ENCODE measurements at places on chromosomes 1 and 21.

GRCh38 chr1:209993061-209993830 is 55.2 kb downstream of the SYT14 start:
- DNase-seq, result no peak

DNA sequence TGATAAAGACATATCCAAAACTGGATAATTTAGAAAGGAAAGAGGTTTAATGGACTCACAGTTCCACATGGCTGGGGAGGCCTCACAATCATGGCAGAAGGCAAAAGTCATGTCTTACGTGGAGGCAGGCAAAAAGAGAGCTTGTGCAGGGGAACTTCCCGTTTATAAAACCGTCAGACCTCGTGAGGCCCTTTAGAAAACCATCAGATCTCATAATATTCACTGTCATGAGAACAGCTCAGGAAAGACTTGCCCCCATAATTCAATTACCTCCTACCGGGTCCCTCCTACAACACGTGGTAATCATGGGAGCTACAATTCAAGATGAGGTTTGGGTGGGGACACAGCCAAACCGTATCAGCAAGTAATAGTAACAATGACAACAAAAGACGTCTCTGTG is 88.2 kb upstream of the SLC25A33 start:
- no peak for DNase-seq

DNA sequence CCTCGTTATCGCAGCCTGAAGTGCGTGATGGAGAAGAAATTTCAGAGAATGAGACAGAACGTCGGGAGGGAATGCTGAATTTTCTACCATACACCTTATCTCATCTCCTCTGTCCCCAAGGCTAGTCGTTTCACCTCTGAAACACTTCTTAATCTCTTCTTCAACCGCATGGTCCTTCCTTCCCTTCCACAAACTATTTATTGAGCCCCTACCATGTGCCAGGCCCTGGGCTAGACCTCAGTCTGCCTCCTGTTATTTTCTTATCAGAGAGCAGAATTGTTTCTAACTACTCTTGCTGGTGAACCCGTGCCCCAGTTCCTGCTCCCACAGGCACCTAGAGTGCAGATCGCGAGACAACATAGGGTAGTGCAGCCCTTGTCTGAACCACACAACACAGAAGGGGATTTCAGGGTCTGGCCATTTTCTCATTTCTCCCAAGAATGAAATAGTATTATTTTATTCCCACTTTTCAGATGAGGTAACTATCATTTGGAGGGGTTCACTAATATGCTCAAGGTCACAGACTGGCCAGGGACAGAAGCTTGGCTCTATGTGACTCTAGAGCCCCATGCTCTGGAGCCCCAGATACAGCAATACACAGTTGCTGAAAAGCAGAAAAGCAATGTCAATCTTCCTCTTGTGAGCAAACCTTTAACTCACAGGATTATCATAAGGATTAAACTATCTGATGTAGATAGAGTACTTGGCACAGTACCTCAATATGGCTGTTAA is 598 bp upstream of the ADIPOR1 start:
- DNase-seq, result no peak

GRCh38 chr1:28682840-28683239 is 14.3 kb downstream of the GMEB1 start:
- no peak for DNase-seq

DNA sequence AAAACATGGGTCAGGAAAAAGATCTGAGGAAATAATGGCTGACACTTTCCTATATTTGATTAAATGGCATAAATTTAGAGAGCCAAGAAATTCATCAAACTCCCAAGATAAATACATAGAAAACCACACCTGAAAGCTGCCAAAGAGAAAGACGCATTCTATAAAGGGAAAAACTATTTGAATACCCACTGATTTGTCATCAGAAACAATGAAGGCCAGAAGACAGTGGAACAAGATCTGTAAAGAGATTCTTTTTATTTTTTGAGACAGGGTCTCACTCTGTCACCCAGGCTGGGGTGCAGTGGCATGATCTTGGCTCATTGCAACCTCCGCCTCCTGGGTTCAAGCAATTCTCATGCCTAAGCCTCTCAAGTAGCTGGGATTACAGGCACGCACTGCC is 17.4 kb downstream of the SDE2 start:
- DNase-seq, result no peak

GRCh38 chr1:33143176-33143575 is 38.7 kb downstream of the TRIM62 start:
- no peak for DNase-seq

- no peak for DNase-seq
Measured at GRCh38 chr1:1875932-1876331, 15.0 kb downstream of the GNB1 start.

DNA sequence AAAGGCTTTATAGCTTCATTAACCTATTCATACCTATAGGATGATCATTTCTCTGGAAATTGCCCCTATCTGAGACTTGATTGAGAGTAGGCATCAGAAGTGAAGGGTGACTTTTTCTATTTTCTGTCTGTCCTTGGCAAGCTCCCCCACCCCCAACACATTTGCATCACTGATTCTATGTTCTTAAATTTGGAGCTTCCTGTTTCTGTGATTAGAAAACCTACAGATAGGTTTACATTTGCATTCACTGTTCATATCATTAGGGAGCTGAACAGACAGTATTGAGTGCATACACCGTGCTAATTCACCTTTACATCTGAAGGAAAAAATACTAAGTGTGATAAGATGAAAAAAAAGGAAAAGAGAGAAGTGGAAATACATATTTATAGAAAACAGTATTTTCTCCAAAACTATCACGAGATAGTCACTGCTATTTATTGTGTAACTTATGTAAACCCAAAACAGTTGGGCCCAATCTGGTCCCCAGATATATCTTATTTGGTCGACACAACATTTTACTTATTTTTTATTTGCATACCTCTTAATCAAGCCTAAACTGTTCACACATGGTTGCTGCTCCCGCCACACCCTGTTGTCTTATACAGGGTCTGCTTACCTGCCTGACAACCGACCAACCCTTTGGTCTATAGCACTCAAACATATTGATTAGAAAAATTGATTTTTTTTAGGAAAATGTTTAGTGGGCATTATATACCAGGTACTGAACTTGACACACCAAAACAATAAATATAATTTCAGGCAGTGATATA is 218.8 kb downstream of the NTNG1 start:
- DNase-seq, result no peak

DNA sequence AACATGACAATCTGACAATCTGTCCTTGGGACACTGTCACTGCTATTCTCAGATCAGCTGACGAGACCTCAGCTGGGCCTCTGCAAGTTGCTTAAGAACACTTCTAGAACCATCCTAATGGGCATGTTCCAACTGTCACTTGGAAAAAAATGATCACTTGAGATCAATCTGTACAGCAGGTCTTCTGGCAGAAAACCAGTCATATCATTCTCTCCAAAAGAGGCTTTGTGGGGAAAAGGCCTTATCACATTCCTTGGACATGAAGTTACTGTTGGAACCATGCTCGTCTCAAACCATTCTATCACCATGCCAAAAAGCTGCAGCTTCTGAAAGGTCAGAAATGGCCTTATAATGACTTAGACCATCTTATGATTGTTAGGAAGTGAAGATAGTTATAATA is 744.2 kb downstream of the USP25 start:
- no peak for DNase-seq

GRCh38 chr1:99756598-99756997 is 9.8 kb downstream of the FRRS1 start:
- DNase-seq, result no peak

DNA sequence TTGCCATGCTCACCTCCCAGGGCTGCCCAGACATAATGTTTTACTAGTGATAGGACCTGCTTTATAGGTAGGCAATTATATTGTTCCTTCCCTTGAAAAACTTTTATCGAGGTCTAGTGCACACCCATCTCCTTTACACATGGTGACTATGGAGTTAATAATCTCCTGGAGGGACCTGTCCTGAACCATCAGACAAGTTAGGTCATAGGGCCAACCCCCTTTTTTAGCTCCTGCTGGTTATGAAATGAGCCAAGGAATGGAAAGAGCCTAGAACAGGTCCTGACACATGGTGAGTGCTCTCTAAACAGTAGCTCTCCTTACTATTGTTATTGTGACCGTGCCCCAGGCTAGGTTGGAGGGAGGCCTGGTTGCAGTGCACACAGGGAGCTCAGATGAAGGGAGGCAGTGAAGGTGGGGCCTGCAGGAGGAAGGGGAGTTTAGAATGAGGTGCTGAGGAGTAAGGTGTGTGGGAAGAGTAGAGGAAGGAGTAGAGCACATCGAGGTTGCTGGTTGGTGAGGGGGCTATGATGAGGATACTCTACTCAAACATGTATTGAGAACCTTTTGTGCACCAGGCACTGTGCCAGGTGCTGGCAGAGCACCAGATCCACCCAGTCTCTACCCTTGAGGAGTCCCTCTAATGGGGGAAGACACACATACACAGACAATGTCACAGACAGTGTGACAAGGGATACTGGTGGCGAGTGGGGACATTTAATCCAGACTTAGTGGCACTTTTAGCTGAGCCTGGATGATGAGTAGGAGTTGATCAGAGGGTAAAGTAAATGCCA is 14.1 kb upstream of the LMNA start:
- DNase-seq, result no peak

GRCh38 chr1:56535362-56535761 is 44.0 kb downstream of the PLPP3 start:
- no peak for DNase-seq

DNA sequence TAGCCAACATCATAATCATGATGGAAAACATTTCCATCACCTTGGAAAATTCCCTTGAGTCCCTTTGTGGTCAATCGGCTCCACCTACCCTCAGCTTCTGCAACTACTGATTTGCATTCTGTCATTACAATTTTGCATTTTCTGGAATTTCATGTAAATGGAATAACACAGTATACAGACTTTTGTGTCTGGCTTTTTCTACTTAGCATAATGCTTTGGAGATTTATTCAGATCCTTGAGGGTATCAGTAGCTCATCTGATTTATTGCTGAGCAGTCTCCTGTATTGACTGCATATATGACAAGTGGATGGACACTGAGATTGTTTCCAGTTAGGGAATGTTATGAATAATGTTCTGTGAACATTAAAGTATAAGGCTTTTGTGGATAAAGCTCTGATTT is 358.3 kb downstream of the USP25 start:
- no peak for DNase-seq

DNA sequence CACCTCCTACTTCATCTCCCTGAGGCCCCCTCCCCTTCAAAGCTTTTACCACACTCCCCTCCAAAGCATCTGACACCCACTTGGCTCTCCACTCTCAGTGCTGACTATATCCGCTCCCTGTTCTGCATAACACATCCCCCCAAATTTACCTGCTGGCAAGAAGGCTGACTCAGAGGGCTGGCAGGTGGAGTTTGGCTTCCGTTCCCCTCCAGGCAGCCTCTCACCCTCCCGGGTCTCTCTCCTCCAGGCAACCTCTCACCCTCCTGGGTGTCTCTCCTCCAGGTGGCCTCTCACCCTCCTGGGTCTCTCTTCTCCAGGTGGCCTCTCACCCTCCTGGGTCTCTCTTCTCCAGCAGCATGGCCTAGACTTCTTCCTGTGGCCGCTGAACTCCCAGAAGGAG is 562.1 kb downstream of the NPHP4 start:
- DNase-seq, result no peak

DNA sequence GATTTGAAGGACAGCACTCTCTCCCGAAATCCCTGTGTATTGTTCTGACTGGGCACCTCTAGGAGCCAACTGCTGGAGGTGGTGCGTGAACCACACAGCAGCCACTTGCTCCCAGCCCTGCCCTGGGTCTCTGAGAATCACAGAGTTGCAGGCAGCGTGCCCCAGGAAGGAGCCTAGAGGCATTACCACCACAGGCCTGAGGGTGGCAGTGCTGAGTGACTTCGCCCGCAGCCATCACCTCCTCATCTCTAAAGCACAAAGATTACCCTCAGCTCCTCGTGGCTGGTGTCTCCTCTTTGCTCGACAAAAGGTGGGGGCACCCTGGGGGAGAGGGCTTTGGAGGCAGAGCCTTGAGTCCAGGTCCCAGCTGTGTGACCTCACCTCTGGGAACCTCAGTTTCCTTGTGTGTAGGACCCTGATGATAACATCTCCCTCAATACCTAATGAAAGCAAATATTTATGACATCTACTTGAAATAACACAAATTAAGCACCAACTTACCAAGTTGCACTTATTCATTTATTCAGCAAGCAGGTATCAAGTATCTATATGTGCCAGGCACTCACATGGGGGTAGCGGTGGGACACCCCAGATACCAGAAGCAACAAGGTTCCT is 86.3 kb downstream of the VWA5B1 start:
- peak; percentile 78 for DNase-seq

DNA sequence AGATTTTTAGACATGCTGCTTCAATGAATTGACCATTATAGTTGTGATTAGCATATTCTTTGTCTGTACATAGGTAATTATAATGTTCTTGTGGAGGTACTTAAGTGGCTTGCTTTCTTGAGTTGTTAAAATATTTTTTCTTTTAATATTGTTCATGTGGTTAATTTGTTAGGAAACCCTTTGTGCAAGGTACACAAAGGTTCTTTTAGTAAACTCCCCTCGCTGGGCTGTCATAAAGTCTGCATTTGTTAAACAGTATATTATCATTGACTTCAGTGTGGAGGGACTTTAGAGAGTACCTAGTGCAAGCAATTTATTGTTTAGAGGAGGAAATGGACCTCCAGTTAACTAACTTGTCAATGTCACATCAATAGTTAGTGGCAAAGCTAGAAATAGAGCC is 52.5 kb downstream of the DISP1 start:
- no peak for DNase-seq

GRCh38 chr1:225347123-225347683 is 80.6 kb downstream of the LBR start:
- DNase-seq, result no peak

DNA sequence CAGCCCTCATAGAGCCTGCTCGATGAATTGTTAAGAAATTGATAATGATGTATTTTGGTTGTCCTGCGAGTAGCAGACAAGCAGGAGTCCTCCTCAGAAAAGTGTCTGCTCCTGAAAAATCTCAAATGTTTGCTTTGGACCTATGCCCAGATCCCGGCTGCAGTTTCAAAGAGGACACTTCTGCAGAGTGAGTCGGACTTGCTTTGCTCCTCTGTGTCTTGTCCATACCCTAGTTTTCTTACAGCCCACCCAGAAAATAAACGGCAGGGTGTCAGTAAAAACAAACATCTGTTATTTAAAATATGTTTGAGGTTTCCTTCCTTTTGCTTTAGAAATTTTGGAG is 2.8 kb downstream of the S100A10 start:
- no peak for DNase-seq

GRCh38 chr1:170214117-170215032 is 68.6 kb downstream of the NTMT2 start:
- DNase-seq, result no peak

- no peak for DNase-seq
Measured at GRCh38 chr21:26814386-26814785, 30.8 kb downstream of the ADAMTS1 start.

DNA sequence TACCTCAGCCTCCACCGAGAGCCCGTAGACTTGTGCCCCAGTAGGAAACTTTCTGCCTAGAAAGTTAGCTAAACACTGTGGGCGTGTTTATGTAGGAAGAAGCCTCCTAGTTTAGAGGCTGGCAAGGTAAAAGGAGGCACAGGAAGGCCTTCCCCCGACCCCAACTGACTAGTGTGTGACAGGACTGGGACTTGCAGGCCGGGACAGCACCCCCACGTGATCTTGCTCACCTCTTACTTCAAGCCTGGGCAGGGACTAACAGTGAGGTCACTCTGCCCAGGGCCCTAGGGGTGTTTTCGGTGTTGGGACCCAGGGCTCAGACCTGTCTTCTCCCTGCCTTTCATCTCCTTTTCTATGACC is 392 bp upstream of the TAGLN2 start:
- peak; percentile 61 for DNase-seq

All from stimulated activated naive CD8-positive, alpha-beta T cell treated with anti-CD3 and anti-CD28 coated beads, Interleukin-15, Interleukin-2, amounts not matched to agents 100 U/mL and 50 U/mL, for 24 hours (primary cell).